ENCODE measurements at places on chromosomes 6 and 20.

DNA sequence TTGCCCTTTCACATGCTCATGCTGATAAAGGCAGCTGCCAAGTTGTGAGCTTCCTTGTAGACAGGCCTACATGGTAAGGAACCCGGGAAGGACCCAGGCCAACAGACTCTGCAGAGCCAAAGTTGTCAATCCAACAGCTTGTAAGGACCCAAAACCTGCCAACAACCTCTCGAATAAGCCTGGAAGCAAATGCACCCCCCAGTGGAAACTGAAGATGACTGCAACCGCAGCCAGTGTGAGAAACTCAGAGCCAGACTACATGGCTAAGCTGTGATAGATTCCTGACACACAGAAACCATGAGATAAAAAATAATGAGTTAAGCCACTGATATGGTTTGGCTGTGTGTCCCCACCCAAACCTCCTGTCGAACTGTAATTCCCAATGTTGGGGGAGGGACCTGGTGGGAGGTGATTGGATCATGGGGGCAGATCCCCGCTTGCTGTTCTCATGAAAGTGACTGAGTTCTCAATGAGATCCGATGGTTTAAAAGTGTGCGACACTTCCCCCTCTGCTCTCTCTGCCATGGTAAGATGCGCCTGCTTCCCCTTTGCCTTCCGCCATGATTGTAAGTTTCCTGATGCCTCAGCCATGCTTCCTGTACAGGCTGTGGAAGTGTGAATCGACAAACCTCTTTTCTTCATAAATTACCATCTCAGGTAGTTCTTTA lies 18.8 kb upstream of the CLPSL2 start:
- DNase-seq, result peak; percentile 23

GRCh38 chr6:118971682-118972081 lies 36.7 kb upstream of the MCM9 start:
- no peak for DNase-seq

- DNase-seq, result no peak
Measured at GRCh38 chr6:57259064-57259463, 37.0 kb upstream of the RAB23 start.

GRCh38 chr6:73901311-73901710 lies 205.3 kb downstream of the CD109 start:
- no peak for DNase-seq

- DNase-seq, result no peak
Measured at GRCh38 chr6:15623276-15624116, 39.3 kb downstream of the DTNBP1 start.

DNA sequence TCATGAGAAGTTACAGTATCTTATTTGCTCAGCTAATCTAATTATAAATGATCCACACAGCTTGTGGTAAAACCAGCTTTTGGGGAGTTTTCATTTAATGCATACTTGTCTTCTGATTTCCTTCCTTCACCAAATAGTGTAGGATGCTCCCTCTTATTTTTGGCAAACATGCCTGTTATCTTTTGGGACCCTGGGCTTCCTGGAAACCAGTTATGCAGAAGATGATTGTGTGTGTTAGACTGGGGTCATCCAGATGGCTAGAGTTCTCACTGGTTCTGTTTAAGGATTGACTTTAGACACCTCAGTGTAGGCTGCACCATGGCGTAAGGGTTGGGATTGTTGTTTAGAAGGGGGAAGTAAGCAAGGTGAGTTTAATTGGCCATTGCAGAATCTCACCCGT lies 61.3 kb downstream of the PTPN1 start:
- DNase-seq, result no peak

GRCh38 chr6:146287691-146288369 lies 255.8 kb upstream of the RAB32 start:
- DNase-seq, result no peak

DNA sequence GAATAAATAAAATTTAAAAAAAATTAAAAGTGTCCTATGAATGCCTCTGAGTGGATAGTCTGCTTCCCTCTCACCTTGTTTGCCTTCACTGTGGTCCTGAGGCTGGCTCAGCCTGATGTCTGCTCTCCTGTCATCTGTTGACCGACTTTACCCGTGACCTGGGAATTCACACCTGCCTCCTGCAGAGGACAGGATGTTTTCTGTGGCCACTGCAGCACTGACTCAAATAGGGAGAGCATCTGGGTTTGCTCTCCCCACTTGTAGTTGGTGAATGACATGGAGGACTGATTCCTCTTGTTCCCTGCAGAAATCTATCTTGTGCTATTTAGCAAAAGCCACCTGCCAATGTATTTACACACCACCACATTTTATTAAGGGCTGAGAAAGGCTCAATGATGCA lies 52.4 kb upstream of the ERVFRD-1 start:
- no peak for DNase-seq

GRCh38 chr6:116475141-116475540 lies 14.0 kb downstream of the CALHM6 start:
- DNase-seq, result no peak

- DNase-seq, result no peak
Measured at GRCh38 chr6:83928286-83928685, 68.8 kb downstream of the CYB5R4 start.

- DNase-seq, result no peak
Measured at GRCh38 chr6:88236612-88237360, 70.6 kb upstream of the CNR1 start.

- DNase-seq, result no peak
Measured at GRCh38 chr6:144546807-144547206, 261.7 kb downstream of the UTRN start.

DNA sequence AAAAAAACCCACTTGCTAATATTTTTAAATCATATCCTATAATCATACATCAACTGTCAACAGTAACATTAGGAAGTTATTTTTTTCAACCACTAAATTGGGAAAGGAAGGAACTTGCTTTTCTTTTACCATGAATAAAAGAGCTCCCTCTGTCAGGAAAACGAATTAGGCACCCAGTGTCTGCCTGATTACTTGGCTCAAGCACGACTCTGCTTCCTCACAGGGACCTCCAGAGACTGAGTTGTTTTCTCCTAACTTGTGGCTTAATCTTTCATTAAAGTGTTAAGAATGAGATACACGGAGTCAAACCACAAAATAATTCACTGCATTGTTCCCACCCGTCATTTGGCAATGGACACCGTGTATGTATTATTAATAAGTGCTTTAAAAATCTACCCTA lies 1405.1 kb upstream of the EYS start:
- no peak for DNase-seq

DNA sequence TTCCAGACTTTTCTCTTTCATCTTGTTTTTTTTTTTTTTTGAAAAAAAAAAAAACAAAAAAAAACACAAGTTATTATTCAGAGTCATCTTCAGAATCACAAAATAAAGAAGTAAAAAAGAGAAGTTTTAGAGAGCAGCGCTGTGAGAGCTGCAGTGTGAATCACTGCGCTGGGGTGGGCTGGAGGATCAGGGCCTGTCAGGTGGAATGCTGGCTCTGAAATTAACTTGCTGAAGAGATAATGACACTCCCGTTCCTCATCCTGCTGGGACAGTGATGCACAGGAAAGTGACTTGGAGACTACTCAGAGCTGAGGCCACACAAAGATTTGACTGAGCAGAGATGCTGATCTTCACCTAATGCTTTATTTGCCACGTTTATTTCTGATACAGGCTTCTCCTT lies 42.7 kb upstream of the CLDN20 start:
- DNase-seq, result no peak

DNA sequence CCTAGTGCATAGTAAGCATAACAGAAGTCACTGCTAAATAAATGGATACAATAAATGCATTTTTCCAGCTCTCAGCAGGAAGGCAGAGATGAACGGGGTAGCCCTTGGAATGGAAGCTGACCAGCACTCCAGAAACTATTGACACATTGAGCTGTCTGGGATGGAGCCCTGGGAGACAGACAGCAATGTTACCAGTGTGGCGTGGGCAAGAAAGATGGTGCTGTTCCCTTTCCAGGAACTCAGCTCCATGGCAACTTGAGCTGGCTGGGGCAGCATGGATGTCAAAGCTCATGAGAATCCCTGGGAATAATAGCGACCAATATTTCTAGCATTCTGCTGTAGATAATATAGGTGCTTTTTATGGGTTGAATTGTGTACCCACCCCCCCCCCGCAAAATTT lies 104.3 kb upstream of the PTPRT start:
- DNase-seq, result no peak

GRCh38 chr20:53905019-53905819 lies 165.2 kb downstream of the BCAS1 start:
- no peak for DNase-seq

- DNase-seq, result no peak
Measured at GRCh38 chr20:3077618-3078134, 6.3 kb downstream of the OXT start.

GRCh38 chr6:6872459-6873344 lies 235.1 kb upstream of the RREB1 start:
- no peak for DNase-seq

- no peak for DNase-seq
Measured at GRCh38 chr20:7497985-7498384, 442.3 kb downstream of the HAO1 start.

- DNase-seq, result no peak
Measured at GRCh38 chr6:89082486-89082891, 1.9 kb downstream of the PNRC1 start.

DNA sequence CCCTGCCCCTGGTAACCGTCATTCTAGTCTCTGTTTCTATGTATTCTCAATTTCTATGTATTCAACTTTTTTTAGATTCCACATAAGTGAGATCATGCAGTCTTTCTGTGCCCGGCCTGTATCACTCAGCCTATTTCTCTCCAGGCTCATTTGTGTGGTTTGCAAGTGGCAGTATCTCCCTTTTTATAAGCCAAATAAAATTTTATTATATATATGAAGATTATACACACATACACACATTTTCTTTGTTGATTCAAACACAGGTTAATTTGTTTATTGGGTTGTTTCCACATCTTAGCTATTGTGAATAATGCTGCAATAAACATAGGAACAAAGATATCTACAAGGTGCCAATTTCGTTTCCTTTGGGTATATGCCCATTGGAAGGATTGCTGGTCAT lies 571.7 kb downstream of the DHX35 start:
- DNase-seq, result no peak

DNA sequence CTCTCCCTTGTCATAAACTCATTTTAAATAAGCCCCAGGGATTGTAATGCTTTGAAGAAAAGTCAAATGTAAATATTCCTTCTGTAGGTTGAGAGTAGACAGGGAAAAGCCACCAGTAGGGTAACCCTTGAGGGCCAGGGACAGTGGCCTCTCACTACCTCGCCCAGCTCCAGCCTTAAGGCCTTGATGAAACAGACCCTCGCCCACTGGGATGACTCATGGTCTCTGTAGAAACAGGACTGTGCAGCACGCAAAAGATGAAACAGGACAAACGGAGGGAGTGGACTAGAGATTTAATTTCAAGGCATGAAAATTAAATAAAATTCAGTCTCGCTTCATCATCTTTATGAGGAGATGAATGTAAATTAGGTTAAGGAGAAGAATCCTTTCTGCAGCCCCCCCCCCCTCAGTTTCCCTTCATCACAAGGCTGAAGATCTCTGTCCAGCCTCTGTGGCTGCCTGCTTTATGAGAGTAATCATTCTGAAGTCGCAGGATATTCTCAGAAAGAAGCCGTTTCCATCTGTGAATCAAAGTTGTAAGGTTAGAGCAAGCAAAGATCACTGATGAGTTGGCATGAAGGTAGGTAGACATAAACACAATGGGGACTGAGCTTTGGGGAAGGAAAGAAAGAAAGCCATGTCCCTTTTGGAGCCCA lies 60.4 kb downstream of the TMEM200A start:
- DNase-seq, result no peak

DNA sequence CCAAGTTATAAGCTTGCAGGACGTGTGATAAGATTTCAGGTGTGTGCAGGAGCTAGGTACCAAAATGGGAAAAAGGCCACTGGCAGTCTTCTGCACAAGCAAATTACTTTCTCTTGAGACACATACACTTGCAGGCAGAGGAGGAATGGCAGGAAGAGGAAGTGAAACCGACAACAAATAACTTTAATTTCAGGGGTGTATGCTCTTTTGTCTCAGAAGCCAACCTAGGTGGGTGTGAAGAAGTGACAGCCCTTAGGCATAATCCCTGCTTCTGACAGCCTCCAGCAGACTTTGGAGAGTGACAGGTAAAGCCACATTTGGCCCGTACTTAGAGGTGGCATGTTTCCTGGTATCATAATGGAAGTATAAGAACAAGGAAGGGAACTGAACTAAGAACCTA lies 118.8 kb upstream of the TRAF3IP2 start:
- no peak for DNase-seq
